ENCODE measurements at places on chromosomes 6 and 20. TPM values are rescaled to one million over a fixed set of nuclear protein-coding genes. Genes with fewer than 3 reads are reported as not detected.

MUC21 gene
- total RNA-seq = not detected

GRCh38 chr6:33279257-33279695 lies 2.4 kb downstream of the B3GALT4 start:
- no peak for DNase-seq

PHF1 gene
- 13.7 TPM for total RNA-seq

DNA sequence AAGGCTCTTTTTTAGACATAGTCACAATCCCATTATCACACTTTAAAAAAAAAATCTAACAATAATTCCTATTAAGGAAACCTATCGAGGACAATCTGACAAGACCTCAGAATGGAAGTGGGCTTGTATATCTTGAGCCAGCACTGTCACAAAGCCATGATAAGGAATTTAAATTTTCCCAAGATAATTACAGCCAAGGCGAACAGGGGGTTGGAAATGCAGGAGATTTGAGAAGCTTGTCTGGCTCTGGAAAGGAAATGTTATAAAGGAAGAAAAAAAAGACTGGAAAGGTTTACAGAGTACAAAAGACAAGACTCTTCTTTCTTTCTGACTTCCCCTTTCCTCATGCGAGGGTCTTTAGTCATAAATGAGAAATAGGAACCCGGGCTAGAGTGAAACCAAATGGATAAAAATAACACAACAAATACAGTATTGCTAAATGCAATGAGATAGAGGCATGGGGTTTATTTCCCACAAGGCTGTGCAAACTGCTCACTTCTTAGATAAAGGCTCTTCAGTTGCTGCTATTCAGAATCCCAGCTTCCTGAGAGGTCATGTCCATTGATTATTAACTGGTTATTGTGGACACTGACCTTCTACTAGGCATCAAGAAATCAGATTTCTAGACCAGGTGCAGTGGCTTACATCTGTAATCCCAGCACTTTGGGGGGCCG lies 13.4 kb upstream of the GHRH start:
- no peak for DNase-seq

- DNase-seq = no peak
Measured at GRCh38 chr6:38997128-38997761, 51.3 kb upstream of the GLP1R start.

DNA sequence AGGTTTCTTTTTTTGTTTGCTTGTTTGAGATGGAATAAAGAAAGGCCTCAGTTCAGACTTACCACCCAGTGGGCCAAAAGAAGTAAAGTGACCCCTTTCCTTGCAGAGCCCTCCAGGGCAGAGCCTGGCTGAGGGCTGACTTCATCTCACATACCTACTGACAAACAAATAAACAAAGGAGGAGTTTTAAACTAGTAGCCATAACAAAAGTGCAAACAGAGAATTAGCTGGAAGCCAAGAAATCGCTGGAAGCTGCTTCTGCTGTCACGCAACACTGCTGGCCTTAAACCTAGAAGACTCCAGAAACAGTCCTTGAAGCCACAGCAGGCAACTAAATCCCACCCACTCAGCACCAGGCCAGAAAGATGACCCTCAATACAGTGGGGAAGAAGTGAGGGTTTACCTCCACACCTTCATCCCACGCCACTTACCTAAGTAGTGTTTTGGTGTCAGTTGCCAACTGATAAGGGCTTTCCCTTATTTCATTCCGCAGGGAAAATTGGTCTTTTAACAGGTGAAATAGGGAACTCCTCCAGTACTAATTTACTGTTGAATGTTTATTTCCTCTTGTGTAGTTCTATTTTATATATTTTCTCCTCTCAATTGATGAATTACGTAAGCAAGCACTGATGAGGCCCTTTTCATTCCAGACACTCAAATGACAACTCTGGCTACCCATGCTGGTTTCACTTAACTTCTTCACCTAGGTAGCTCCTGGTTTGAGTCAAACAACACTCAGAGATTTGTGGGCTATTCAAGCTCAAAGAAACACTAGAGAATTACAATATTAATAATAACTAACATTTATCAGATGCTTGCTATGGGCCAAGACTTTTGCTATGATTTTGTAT lies 46.2 kb downstream of the EDN1 start:
- DNase-seq = no peak

KCNK16 gene
- total RNA-seq = not detected

- DNase-seq = peak; percentile 94
Measured at GRCh38 chr6:13787137-13787536, 27.2 kb downstream of the MCUR1 start.

LINC00237 gene
- total RNA-seq = not detected

RIN2 gene
- total RNA-seq = 34.8 TPM

XKR7 gene
- total RNA-seq = not detected

- DNase-seq = no peak
Measured at GRCh38 chr6:53269827-53270226, 78.9 kb downstream of the ELOVL5 start.

GRCh38 chr20:58144096-58144495 lies 84.4 kb downstream of the ANKRD60 start:
- DNase-seq = no peak

EMILIN3 gene
- 18.4 TPM for total RNA-seq

FLRT3 gene
- total RNA-seq = 50.4 TPM

- DNase-seq = no peak
Measured at GRCh38 chr6:87803791-87804190, 101.8 kb upstream of the AKIRIN2 start.

DNA sequence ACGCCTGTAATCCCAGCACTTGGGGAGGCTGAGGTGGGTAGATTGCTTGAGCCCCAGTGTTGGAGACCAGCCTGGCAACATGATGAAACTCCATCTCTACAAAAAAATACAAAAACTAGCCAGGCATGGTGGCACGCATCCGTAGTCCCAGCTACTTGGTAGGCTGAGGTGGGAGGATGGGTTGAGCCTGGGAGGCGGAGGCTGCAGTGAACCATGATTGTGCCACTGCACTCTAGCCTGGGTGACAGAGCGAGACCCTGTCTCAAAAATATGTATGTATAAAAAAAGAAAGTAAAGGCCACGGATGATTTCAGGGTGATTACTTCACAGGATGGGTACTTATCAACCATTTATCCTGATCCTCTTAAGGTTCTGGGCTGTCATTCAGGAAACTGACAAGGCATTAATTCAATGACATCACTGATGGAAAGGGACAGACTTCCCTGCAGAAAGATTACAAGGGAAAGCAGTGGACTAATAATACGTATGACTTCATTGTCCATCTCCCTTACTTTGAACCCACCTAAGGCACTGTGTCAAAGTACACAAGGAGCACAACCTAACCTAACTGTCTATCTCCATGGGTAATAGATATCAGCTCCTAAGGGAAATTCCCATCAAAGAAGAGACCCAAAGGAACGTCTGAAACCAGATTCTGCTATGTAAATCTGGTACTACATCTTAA lies 61.2 kb downstream of the ZMYND8 start:
- DNase-seq = no peak

DNA sequence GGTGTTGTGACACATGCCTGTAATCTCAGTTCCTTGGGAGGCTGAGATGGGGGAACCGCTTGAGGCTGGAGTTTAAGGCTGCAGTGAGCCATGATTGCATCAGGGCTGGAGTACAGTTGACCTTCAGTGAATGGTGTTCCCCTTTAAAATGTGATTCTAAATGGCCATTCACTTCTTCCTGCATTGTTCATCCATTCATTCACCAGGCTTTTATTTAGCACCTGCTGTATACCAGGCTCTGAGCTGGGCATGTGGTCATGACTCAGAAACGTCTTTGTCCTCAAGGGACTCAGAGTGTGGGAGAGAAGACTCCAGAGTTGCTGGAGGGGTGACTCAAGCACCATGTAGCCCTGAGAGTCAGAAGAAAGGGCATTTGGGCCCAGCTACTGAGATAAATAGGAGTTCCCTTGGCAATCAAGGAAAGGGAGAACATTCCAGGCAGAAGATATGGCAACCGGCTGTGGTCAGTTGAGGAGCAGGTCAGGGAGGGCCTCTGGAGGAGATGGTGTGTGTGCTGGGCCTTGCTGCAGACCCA lies 101.1 kb downstream of the DLGAP4 start:
- DNase-seq = no peak

DNA sequence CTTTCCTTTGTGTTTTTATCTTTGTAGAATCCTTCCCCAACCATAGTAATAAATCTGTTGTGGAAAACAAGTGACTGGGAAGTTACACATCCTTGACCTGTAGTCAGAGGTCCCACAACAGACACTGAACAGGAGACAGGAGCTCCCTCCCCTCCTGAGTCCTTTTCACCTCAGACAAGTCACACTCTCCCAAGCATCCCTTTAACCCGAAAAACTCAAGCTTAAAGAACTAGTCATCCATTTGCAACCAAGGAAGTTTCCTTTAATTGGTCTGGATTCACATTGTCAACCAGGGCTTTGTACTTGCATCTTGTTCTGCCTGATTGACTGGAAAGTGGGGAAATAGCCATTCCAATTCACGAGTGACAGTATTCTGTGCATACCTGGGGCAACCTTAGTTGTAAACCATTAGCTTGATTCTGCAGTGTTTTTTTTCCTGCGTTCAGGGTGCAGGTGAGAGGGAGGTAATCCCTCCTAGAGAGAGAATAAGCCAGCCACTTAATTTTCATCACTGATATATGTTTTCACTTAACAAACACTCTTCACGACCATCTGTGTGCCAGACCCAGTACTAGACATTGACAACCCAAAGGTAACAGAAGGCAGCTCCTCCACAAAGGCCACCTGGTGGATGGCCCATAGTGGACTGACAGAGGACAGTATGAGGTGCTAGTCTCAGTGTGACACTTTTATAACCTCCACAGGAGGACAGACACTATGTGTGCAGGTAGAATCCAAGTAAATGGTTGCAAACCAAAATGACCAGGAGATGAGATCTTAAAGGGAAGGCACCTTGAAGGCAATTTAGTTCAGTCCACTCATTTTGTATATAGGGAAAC lies 112.4 kb downstream of the SLX4IP start:
- no peak for DNase-seq

DNA sequence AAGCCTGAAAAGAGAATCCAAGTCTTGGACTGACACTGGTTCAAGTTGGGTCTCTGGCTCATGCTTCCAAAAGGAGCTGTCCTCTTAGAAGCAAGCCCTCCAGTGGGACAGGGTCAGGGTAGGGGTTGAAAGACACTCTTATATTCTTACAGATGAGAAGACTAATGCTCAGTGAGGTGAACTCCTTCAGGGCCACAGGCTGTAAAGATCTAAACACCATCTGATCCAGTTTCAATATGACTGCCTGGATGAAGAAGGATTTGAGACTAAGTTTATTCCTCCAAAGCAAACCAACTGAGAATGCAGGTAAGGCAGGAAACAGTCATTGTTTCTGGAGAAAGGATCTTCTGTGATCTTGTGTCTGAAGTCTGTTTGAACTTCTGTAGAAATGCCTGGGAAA lies 99.0 kb upstream of the TAB2 start:
- DNase-seq = no peak
